Stimulated activated CD4-positive, alpha-beta T cell treated with anti-CD3 and anti-CD28 coated beads, TNF-alpha, amount 100 ng/mL, for 24 hours (primary cell): ENCODE measurements at places on chromosomes 4 and X.
A peak's percentile ranks its signal among the peaks of the same experiment; 100 is the strongest.

DNA sequence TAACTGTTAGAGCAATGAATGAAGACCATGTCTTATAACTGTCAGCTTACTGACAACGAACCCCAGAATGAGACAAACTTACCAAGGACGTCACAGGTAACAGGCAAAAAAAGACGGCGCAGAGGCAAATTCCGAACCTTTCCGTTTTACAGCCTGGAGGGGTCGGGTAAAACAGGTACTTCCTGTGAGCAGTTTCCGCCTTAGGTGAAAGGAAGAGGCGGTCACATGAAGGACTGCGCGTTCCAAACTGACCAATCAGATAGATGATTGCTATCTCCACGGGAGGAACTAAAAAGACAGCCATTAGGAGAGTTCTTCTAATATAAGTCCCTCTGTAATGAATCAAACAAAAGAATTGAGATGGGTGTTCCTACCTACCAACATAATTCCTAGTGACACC is at the start of gene COX7B2:
COX7B2 (minus strand) TSS at position 168 of the 400 bp plus-strand sequence. CDS start 174,053 bp downstream, outside the sequence.
- no peak for DNase-seq

DNA sequence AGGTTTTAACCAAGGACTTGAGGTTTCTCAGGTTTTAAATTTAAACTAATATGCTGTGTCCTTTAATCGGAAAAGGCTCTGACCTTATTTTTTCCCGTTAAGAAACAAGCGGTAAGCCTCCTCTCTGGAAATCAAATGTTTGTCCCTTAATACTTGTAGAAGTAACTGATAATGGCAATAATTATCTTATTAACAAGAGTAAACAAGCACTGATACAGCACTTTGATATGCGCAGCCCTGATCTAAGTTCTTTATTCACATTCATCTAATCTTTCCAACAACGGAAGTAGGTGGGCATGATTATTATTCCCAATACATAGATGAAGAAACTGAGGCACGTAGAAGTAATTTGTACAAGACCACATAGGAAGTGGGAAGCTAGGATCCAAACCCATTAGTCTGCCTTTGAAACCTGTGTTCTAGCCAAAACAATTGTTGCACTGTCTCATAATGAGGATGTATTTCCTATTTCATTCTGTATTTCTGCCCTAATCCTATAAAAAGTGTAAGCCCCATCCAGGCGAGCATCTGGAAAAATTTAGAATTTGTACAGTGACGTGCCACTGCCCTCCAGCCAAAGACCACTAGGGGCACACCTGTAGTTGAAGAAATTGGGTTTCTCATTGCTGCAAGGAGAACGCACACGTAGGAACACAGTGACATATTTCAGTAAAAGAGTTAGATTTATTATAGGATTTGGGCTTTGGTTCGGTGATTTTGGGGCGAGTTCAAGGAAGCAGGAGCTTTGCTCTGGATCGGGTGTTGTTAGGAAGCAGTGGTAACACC is 606 bp downstream of the CXorf58 start:
- DNase-seq, result no peak

DNA sequence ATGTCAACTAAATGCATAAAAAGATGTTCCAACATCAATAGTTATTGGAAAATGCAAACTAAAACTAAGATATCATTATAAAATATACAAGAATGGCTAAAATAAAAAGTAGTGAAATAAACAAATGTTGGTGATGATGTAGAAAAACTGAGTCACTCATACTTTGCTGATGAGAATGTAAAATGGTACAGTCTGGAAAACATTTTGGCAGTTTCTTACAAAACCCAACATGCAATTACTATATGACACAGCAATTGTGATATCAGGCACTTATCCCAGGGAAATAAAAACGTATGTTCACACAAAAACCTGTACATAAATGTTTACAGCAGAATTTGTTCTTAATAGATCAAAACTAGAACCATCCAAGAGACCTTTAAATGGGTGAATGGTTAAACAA is 182.6 kb downstream of the RTL9 start:
- DNase-seq, result no peak

GRCh38 chr4:164252286-164252685 is 501.6 kb upstream of the SMIM31 start:
- no peak for DNase-seq

DNA sequence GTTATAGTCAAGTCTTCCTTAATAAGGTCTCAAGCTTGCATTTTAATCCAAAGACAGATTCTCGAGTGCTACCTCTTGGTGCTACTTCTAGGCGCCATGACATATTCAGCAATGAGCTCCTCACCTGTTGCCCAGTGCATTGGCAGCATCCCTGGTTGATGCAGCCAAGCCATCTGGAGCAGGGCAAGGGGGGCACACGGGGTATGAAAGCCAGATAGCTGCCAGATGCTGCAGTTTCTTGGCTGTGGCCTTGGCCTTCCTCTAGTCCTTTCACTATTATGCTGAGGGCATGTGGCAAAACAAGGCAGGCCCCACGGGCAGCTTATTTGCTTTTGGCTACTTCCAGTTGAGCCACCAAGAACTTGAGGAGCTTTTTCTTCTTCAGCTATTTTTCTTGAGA is 168.6 kb upstream of the PGRMC2 start:
- no peak for DNase-seq

DNA sequence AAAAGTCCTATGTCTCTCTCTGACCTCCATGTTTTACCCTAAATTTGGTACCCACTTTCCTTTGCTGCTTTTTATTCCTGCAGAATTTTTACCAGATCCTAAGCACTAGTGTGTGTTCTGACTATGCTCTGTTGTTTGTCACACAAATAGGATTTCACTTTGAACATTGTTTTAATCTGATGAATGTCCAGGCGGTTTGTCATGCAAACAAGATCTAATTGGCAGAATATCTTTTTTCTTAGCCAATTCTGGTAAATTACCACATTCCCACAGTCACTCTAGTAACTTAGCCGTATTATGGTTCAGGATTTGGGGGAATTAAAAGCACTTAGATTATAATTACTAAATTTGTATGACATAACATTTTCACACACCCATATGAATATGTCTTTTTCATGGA is 557.2 kb upstream of the BOD1L1 start:
- DNase-seq, result no peak

DNA sequence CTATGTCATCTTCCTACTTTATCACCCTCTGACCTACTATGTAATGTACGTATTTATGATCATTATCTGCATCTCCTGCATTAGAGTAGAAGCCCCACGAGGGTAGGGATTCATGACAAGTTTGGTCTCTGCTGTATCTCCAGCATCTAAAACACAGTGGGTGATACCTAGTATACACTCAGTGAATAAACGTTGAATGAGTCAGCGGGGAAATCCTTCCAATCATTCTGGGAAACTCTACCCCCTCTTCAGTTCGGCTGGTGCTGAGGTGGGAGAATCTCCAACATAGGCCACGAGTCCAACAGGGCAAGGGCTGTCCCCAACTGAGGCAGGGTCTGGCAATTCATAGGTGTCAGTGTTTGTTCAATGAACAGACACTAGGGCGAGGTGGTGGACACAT is 74.4 kb upstream of the EFNB1 start:
- DNase-seq, result no peak

DNA sequence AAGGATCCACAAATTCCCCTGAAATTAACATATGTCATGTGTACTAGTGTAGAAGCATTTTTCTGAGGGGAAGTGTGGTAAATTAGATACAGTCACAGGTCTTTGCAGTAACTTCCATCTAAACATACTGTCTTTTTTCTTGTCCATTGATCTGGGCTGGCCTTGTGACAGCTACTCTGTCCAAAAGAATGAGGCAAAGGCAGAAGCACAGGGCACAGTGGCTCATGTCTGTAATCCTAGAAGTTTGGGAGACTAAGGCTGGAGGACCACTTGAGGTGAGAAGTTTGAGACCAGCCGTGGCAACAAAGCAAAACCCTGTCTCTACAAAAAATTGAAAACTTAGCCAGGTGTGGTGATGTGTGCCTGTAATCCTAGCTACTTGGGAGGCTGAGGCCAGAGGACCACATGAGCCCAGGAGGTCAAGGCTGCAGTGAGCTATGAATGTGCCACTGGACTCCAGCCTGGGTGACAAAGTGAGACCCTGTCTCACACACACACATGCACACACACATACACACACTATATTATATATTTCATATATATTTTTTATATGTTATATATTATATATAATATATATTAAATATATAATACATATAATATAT is 47.6 kb downstream of the HAND2 start:
- DNase-seq, result no peak

GRCh38 chr4:22052076-22052475 is 103.5 kb upstream of the KCNIP4 start:
- DNase-seq, result no peak

DNA sequence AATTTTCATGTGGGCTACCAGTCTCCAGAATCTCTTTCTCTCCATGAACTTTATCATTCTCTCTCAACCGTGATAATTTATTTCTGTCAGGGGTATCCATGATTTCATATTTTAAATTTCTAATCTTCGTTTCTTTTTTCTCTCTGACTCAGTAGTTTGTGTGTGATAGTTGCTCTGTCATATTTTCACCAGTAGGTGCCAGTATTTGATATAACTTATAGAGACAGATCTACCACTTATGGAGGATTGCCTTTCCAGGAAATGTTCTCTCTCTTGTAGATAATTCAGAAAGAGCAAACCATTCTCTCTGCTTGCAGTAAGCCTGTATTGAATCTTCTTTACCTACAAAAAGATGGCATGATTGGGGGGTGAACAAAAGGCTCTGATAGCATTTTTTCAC is 79.3 kb upstream of the DYNLT3 start:
- DNase-seq, result no peak

DNA sequence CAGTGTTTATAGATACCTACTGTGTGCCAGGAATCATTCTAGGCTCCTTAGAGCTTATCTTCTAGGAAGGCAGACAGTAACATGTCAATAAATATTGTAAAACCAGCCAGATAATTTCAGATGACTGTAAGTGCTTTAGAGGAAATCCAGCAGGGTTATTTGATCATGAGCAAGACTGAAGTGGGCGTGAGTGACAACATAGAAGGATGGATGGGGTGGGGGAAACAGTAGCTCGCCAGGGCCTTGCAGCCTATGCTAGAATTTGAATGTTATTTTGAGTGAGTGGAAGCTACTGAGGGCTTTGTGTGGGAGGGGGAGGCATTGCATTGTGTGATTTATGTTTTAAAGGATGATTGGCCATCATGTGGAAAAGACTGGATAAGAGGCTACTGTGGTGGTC is 6.7 kb downstream of the SRD5A3 start:
- no peak for DNase-seq

DNA sequence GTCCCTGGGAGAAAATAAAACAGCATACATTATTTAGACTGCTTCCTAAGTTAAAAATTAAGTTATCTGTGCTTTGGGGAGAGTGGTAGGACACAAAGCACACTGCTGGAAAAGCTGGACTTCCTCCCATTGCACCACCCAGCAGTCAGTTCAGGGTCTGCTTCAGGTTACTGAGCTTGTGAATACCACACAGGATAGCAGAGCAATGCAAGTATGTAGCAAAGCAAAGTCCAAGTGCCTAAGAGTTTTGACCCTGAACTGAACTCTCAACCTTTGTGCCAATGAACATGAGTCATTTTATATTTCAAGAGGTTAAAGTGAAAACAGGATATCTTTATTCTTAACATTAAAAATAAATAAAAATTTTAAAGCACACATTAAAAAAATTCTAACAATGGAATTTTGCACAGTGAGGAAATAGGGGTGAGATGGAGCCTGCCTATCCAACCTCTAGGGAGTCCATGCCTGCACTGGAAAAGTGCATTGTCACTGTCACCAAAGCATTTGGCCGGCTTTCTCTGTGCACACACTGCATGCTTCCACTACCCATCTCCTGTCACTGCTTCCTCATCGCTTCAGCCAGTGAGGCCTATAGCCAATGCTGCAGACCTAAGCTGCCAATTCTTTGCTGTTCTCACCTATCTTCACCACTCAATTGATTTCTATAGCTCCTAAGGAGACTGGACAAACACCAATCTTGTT is 50.9 kb downstream of the ABCG2 start:
- no peak for DNase-seq

GRCh38 chr4:88672987-88673386 is 24.6 kb downstream of the NAP1L5 start:
- DNase-seq, result no peak

DNA sequence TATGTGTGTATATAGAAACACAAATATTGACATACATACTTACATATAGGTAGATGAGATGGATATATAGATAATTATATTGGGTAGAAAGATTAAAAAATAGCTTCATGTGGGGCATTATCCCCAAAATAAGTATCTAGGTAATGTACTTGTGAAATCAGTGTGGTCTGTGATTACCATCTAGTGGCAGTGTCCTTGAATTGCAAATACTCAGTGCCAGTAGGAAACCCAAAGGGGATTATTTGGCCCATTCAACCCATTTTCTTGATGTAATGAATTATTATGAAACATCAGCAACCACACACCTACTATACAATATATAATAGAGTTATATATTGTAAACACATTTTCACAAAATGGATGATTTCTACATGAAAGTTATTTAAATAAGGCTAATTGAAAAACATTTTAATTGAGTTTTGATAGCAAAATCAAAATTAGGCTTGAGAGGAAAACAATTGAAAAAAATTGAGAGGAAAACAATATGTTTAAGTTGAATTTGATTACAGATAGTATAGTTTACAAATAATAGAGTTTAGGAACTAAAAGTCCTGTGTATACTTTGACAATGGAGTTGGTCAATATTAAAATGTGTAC is 389.4 kb downstream of the GALNTL6 start:
- no peak for DNase-seq

GRCh38 chr4:176778063-176778462 is 14.7 kb downstream of the VEGFC start:
- no peak for DNase-seq

- DNase-seq, result no peak
Measured at GRCh38 chrX:154376774-154377173, 2.3 kb upstream of the EMD start.

- DNase-seq, result no peak
Measured at GRCh38 chr4:7811536-7812191, 128.0 kb downstream of the AFAP1 start.

- DNase-seq, result no peak
Measured at GRCh38 chrX:49276671-49277534, 7.3 kb downstream of the PPP1R3F start.

DNA sequence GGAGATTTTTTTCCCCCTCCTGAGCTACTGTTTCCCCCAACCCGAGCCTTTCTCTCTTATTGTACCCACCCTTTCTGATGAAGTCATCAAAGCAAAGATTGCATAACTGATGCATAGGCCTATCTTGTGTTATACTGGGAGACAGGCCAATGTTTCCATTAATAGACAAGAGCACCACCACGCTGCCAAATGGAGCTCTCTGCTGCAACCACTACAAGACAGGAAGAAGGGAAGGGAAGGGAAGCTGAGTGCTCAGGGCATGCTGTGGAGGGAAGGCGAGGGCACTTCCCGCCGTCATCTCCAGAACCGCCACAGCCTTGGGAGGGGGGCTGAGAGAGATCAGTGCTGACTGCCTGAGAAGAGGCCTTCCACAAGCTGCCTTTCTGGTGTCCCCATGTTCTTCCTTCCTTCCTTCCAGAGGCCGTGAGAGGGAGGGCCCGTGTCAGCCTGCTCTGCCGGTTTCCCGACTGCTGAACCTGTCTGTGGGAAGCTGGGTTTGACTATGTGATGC is 75.0 kb downstream of the MGST2 start:
- no peak for DNase-seq

- peak; percentile 45 for DNase-seq
Measured at GRCh38 chr4:185183622-185184281, 20.0 kb downstream of the CFAP97 start.

- no peak for DNase-seq
Measured at GRCh38 chr4:121375262-121375661, 5.6 kb downstream of the QRFPR start.

GRCh38 chrX:41473936-41474725 is 27.0 kb downstream of the NYX start:
- DNase-seq, result no peak
